ENCODE measurements at places on chromosomes 16 and 17. TPM values are rescaled to one million over a fixed set of nuclear protein-coding genes. Genes with fewer than 3 reads are reported as not detected.

GRCh38 chr17:17398943-17399926 is 77.6 kb upstream of the MED9 start:
- DNase-seq, result no peak

DNA sequence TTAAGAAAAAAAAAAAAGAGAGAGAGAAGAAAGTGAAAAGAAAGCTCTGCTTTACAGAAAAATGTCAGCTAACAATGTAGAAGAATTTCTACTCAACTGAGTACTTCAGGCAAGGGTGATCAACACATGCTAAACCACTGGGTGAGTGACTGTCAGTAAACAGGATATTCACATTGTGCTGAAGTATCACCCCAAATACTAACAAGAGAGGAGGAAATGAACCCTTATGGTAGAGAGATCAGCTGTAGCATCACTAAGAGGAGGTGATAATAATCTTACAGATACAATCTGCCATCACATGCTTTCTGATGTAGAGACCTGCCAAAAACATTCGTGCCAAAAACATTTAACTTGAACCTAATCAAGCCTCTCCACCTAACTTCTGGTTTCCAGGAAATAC is 30.7 kb upstream of the ICAM2 start:
- DNase-seq, result no peak

DNA sequence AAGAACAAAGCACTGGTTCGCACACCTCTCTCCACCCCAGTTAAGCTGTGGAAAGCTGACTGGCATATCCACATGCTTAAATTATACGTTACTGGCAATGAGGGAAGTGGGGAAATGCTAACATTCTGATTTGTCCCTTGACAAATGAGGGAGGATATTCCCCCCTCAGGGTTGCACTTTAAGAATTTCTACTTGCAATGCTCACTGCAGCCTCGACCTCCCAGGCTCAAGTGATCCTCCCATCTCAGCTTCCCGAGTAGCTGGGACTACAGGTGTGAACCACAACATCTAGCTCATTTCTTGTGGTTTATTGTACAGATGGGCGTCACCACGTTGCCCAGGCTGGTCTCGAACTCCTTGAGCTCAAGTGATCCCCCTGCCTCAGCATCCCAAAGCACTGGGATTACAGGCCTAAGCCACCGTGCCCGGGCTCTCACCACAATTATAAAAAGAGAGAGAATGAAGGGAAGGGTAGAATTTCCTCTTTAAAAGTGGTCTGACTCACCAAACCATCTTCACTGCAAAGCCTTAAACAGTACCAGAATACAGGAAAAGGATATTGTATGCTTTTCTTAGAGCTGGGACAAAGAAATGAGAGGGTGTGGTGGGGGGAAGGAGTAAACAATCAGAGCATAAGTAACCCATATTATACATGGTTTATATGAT is 38.9 kb downstream of the KANSL1 start:
- no peak for DNase-seq

DNA sequence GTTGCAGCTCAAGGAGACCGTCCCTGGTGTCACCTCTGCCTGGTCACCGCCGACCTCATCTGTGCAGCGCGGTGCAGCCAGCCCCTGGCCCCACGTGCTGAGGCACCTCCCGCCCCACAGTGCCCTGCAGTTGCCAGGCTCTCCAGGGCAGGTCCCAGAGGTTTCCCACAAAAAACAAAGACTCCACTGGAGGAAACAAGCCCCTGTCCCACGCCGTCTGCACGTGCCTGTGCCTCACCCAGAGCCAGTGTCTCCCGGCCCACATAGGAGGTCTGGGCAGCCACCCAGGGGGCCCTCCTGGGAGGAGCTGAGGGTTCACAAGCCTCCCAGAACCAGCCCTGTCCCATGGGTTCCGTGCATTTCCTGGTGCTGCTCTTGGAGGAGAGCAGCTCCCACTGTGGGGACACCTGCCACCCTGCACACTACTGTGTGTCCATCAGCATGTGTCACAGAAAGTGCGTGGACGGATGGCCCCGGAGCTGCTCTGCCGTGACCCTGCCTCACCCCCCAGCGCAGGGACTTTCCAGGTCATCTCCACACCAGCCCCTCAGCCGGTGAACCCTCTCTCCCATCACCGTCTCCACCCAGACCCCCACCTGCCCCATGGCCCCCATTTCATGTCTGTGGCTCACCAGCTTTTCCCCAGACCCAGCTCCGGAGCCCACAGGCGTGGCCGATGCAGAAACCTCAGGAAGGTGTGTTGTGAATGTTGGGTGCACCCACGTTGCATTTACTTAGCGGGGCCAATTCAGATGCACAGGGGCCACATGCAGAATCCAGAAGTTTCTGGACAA is 17.0 kb upstream of the CDH15 start:
- DNase-seq, result no peak

- DNase-seq, result no peak
Observed at GRCh38 chr16:89444728-89445127, 45.6 kb downstream of the ANKRD11 start.

DNA sequence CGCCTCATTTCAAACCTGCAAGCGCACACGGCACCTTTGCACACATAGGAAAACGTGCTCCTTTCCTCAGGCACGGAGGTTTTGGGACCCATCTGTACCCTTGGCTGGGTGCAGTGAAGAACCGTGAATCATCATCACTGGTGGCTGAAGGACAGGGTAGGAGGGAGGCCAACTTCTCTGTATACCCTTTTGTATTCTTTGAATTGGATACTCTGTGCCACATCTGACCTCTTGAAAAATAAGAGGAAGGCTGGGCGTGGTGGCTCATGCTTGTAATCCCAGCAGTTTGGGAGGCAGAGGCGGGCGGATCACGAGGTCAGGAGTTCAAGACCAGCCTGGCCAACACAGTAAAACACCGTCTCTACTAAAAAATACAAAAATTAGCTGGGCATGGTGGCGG is 11.7 kb downstream of the GPRC5B start:
- no peak for DNase-seq

GRCh38 chr16:50580180-50580798 is 32.1 kb downstream of the NKD1 start:
- DNase-seq, result no peak

- DNase-seq, result no peak
Observed at GRCh38 chr16:81094771-81095251, 1.4 kb downstream of the GCSH start.

Gene HSD17B2
- total RNA-seq, result 0.04 TPM

Gene DECR2
- 21.4 TPM for total RNA-seq

Gene DNAH2
- total RNA-seq, result 0.11 TPM

Data from H7 (cell line).